ENCODE measurements at places on chromosomes 2 and 18.
A peak's percentile ranks its signal among the peaks of the same experiment; 100 is the strongest.

DNA sequence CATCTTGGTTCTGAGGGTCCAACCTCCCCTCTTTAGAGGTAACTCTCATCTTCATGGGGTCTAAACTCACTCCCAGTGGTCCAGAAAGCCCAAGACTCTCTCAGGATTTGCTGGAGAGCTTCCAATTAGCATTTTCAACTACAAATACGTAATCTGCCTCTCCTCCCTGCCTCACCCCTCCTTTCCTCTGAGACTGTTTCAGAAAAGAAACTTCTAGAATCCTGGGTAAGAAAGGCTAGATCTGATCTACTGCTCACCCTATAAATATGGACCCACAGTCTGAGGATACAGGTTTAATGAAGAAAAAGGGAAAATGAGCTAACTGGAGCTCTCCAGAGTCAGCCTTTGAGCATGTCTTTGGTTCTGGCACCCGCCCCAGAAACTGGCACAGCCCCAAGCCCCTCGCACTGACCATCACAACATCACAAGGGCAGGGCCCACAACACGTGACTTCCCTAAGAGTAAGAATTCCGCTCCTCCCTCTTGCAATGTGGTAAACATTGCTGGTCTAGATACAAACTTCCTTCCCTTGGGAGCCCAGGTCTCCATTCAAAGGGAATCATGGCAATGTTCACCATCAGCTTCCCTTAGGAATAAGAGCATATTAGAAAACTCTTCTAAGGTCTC lies 21.7 kb upstream of the IHH start:
- no peak for DNase-seq

DNA sequence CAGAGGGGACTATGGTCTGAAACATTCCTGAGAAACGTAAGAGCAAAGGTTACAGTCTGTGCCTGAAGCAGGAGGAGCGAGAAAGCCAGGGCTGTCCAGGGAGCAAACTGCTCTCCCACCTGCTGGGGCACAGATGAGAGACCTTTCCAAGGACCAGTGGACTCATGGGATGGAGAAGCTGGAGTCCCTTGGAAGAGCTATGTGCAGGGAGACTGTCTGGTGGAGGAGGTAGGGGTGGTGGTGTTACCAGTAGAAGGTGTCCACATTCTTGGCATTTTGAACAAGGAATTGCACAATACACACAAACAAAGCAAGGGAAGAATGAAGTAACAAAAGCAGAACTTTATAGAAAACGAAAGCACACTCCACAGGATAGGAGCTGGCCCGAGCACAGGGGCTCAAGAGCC lies 97.9 kb upstream of the CYRIA start:
- DNase-seq: peak; percentile 42

DNA sequence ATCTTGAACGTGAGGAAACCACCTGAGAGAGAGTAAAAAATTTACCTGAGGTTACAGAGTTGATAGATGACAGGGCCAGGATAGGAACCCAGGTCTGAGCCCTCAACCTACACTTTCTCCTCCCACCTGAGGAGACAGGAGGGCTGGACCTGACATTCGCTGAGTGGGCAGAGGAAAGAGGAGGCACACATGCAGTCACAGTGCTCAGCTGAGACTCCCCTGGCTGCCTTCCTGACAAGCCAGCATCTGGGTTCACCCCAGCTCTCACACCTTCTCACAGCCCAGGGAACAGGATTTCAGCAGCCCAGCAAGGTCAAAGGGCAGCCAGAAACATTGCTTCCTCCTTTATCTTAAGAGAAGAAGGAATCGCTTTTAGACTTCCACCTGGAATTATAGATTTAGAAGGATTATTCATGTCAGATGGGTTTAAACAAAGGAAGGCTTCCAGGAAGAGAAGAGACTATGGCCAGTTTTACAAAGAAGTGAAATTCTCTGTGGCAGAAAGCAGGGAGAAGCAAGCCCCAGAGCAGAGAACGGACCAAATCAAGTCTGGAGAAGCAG lies 18.1 kb upstream of the PKDCC start:
- DNase-seq: no peak

GRCh38 chr2:220574038-220574437 lies 946.6 kb downstream of the SLC4A3 start:
- DNase-seq: no peak

- DNase-seq: no peak
These were observed 13.0 kb downstream of the VIL1 start for GRCh38 chr2:218431878-218432277.

GRCh38 chr2:174442546-174443510 lies 44.0 kb downstream of the GPR155 start:
- DNase-seq: no peak

- no peak for DNase-seq
These were observed 131.5 kb upstream of the LRATD1 start for GRCh38 chr2:14501061-14501460.

DNA sequence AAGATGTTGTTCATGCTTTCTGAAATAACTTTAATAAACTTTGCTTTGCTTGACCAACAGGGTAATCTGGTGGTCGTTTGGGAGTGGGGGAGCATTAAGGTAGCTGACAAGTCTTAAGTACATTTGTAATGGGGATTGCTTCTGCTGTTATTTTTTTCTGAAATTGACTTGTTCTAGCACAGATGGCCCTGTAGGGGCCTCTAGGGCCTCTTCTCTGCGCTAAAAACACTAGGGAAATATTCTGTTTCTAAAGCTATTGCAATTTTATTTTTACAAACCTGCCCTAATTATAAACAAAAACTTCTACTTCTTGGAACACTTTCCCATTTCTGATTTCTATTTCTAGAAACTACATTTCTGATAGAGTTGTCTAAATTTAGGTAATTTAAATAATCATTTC lies 191.3 kb upstream of the KCNJ3 start:
- no peak for DNase-seq

DNA sequence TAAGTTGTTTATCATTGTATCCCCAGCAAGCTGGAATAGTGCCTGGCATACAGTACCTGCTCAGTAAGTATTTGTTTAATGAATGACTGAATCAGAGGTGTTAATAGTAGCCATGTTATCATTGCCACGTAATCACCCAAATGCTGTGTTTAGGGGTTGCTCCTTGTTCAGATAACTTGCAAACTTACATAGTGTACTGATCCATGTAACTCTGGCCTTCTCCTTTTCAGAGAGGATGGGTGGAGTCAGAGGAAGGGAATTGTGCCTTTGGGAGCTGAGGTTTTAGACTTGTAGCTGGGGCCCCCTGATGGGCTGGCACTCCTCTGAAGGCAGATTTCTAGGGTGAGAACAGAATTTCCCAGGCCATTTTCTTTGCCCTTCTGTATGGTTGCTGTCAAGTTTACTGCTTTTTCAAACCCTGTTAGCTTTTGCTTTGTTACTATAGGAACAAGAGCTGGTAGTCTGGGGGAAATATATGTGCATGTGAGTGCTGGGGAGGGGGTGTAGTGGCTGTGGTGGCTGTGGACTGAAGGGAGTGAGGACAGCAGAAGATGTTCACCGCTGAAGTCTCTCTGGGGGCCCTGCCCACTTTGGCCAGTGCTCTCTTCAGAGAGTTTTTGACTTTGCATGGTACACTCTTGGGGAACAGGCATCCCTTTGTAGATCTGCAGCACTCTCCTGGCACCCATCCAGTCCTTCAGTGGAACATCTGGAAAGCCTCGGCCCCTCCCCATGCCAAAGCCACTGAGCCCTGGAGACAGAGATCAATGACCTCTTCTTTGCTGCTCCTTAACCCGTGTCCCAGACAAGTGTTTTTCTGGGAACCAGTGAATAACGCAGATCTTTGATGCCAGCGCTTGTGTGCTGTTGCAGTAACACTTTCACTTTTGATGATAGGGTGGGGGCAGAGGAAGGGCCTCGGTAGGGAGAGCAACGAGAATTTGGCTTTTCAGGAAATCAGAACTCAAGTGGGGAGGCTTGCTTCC lies 209.0 kb downstream of the PRKCE start:
- DNase-seq: peak; percentile 75

GRCh38 chr2:48572816-48573215 lies 42.9 kb downstream of the STON1 start:
- no peak for DNase-seq

GRCh38 chr2:191626497-191627151 lies 51.3 kb upstream of the NABP1 start:
- peak; percentile 83 for DNase-seq

- DNase-seq: no peak
These were observed 318.1 kb upstream of the HS6ST1 start for GRCh38 chr2:128636802-128637147.

DNA sequence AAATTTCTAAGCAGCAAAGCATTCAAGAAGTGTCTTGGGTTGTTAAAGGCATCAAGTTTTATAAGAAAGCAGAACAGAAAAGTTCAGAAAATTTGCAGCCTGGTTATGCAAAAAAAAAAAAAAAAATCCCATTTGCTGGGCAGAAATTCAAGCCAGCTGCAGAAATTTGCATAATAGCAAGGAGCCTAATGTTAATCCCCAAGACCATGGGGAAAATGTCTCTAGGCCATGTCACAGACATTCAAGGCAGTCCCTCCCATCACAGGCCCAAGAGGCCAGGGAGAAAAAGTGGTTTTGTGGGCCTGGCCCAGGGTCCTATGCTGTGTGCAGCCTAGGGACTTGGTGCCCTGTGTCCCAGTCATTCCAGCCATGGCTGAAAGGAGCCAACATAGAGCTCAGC lies 269.0 kb upstream of the SLC39A10 start:
- DNase-seq: no peak

GRCh38 chr18:28189400-28190239 lies 12.7 kb upstream of the CDH2 start:
- DNase-seq: peak; percentile 49

DNA sequence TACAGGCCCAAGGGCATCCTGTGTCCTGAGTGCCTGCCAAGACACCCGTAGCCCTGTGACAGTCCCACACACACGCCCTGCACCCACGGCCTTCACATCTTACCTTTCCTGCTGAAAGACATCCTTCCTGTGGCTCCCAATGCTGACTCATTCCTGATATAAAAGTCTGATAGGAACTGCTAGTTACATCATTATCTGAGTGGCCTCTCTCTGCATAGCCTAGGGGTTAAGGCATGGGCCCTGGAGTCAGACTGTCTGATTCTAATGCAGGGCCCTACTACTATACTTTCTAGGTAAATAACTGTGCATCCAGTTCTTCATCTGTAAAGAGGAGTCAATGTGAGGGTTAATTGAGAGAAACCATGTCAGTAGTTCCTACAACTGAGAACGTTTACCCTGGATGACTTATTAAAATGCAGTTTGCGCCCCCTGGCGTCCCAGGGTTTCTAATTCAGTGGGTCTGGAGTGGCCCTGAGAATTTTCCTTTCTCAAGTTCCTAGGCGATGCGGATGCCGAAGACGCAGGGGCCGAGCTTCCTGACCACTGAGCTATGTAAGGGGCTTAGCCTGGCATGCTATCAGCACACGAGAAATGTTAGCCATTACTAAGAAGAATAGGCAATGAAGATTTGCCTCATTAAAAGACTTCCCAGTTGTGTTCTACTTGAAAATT lies 6.0 kb upstream of the GPR45 start:
- peak; percentile 81 for DNase-seq

DNA sequence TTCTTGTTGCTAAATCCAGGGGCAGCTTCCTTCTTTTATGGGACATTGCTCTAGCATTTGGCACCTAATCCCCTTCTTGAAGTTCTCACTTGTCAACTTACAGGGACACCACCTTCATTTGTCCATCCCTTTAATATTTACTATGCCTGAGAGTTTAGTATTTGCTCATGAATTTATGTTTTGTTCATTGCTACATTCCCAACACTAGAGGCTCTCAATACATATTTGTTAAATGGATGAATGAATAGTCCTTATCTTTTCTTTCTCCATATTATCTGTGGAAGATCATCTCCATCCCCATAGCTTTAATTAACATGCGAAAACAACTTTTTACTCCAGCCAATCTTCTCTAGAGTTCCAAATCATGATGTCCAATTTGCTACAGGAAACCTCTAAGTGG lies 5.4 kb downstream of the CWC22 start:
- DNase-seq: no peak

GRCh38 chr2:134103196-134103595 lies 150.7 kb upstream of the MGAT5 start:
- DNase-seq: no peak

GRCh38 chr2:233990261-233990798 lies 60.2 kb upstream of the SPP2 start:
- DNase-seq: no peak

DNA sequence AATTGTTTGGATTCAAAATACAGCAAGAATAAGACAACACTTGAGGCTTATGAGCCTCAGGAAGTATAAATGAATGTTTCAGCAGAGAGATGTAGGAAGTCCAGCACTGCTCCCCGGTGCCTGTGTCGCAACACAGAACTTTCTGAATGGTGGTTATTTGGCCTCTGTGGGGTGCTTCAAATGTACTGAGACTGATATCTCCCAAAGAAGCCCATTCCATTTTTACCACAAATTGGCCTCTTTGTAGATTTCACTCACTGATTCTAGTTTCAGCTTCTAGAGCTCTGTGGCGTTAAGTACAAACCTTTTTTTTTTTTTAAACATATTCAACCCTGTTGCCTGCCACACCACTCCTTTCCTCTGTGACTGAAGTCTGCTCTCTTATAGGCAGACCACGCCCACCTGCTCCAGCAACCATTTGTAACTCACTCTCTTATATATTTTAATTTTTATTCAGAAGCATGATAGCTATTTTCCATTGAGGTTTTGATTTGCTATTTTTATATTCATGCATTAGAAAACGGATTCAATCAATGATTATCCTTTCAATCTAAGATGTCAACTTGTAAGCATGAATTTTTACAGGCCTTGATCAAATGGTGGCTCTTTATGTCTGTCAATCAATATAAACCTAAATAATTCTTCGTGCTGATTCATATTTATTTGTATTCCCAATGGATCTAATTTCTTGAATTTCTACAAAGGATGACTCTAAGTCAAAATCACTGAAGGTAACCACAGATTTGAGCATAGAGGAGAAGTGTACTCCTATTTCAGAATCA lies 277.1 kb upstream of the CCDC68 start:
- DNase-seq: peak; percentile 49

GRCh38 chr2:204012072-204012653 lies 75.6 kb downstream of the ICOS start:
- DNase-seq: no peak

DNA sequence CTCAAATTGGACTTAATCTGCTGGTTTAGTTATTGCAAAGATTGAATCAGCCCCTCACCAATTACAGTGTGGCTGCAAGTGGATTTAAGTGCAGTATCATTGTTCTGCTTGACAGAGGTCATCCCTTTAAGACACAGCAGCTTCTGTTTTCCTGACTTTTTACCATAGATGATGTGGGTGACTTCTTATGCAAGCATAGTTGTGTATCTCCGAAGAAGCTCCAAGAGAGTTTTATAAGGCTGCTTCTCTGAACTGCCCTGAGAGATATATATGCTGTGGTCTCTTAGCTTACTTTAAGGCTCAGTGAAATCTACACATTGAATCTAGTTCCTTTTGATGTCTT lies 3.5 kb downstream of the TRIB2 start:
- DNase-seq: no peak

GRCh38 chr18:70165936-70166335 lies 39.6 kb downstream of the RTTN start:
- no peak for DNase-seq
